ENCODE measurements at places on chromosomes 13 and 19. TPM values are rescaled to one million over a fixed set of nuclear protein-coding genes. Genes with fewer than 3 reads are reported as not detected.

DNA sequence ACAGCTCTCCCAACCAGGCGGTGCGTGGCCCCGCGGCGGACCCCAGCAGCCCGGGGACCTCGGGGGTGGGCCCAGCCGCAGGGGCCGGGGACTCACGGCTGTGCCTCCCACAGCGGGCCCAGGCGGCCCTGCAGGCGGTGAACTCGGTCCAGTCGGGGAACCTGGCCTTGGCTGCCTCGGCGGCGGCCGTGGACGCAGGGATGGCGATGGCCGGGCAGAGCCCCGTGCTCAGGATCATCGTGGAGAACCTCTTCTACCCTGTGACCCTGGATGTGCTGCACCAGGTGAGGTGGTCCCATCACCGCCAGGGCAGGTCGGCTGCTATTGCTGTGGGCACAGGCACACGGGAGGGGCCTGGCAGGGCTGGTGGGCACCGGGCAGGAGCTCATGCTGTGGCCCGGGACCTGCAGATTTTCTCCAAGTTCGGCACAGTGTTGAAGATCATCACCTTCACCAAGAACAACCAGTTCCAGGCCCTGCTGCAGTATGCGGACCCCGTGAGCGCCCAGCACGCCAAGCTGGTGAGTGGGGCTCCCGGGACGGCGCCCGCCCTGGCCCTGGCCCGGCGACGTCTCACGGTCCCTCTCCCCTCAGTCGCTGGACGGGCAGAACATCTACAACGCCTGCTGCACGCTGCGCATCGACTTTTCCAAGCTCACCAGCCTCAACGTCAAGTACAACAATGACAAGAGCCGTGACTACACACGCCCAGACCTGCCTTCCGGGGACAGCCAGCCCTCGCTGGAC is 7.3 kb downstream of the PTBP1 start:
- H3K27ac ChIP-seq = no peak overlapping the region
- no peak for DNase-seq
- H3K36me3 ChIP-seq = peaks cover 65% of the 10 kb centered on the region
- no peak overlapping the region for H3K4me3 ChIP-seq
- H3K27me3 ChIP-seq = no peaks in the 10 kb centered on the region

- peaks cover 4% of the 10 kb centered on the region for H3K4me1 ChIP-seq
- no peaks in the 10 kb centered on the region for H3K36me3 ChIP-seq
Observed at GRCh38 chr19:2381148-2381820, 21.2 kb downstream of the TMPRSS9 start.

Gene ZNF560
- total RNA-seq = not detected

DNA sequence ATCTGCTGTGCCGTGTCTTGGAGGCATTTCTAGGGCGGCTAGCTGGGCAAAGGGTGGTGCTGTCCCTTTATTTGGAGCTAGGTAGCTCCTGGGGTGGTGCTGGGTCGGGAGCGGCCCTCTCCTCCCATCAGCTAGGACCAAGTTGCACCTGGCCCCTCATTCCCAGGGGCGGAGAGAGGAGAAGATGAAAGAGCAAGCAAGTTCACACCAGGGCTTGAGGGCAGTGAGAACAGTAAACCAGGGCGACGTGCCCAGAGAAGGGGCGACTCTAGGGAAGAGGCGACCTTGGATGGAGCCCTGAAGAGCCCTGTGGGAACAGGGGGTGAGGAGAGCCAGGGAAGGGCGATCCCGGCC is 17.0 kb upstream of the KCNN1 start:
- peak overlapping the region; percentile 55 for H3K4me3 ChIP-seq
- no peaks in the 10 kb centered on the region for H3K27me3 ChIP-seq
- no peaks in the 10 kb centered on the region for H3K36me3 ChIP-seq

Gene SLC10A2
- total RNA-seq = not detected

GRCh38 chr13:78608252-78608687 is 4.9 kb upstream of the POU4F1 start:
- H3K27me3 ChIP-seq = no peaks in the 10 kb centered on the region
- no peak for DNase-seq
- no peaks in the 10 kb centered on the region for H3K36me3 ChIP-seq
- no peak overlapping the region for H3K27ac ChIP-seq

- no peak overlapping the region for H3K4me3 ChIP-seq
- no peak for DNase-seq
- no peaks in the 10 kb centered on the region for H3K4me1 ChIP-seq
- H3K36me3 ChIP-seq = no peaks in the 10 kb centered on the region
Observed at GRCh38 chr13:21684576-21684975, 13.7 kb downstream of the FGF9 start.

GRCh38 chr19:49387936-49388372 is at the start of gene KASH5:
TSS of gene KASH5 (plus strand) at chr19:49388249. CDS start at chr19:49390884, 2,635 bp downstream.
- H3K4me1 ChIP-seq = peaks cover 64% of the 10 kb centered on the region
- H3K27me3 ChIP-seq = no peaks in the 10 kb centered on the region
- no peaks in the 10 kb centered on the region for H3K36me3 ChIP-seq
- H3K4me3 ChIP-seq = no peak within 1 kb of the TSS
- peak within 1 kb of the TSS; percentile 96 for H3K27ac ChIP-seq

GRCh38 chr13:19772306-19772705 is 10.4 kb downstream of the PSPC1 start:
- H3K27me3 ChIP-seq = no peaks in the 10 kb centered on the region
- peaks cover 21% of the 10 kb centered on the region for H3K36me3 ChIP-seq
- no peaks in the 10 kb centered on the region for H3K4me1 ChIP-seq
- no peak overlapping the region for H3K4me3 ChIP-seq
- no peak for DNase-seq

- H3K4me1 ChIP-seq = no peaks in the 10 kb centered on the region
- H3K27me3 ChIP-seq = no peaks in the 10 kb centered on the region
- no peak for DNase-seq
- H3K36me3 ChIP-seq = 0 out of 2 replicates have a peak, but pooled peaks cover 5% of the 10 kb centered on the region
Observed at GRCh38 chr19:18137657-18138339, 15.2 kb upstream of the PIK3R2 start.

Gene UBL5
- 490 TPM for total RNA-seq

DNA sequence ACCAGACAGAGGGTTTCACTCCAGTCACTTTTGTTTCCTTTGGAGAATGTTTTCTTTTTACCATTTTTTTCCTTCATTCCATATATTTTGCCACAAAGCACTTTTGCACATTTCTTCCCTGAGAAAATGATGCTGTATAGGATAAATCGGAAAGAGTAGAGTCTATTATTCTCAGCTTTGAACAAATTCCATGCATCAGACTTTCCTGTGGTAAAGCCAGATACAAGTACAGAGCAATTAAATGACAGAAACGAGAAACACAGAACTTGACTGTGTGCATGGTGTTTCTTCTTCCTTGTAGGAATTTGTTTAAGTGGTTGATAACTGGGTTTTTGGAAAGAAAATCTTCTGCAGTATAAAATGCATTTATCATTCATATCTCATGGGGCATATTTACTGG is 107.4 kb upstream of the CSNK1A1L start:
- H3K27me3 ChIP-seq = no peaks in the 10 kb centered on the region
- H3K36me3 ChIP-seq = no peaks in the 10 kb centered on the region
- H3K4me3 ChIP-seq = no peak overlapping the region
- DNase-seq = no peak
- no peak overlapping the region for H3K27ac ChIP-seq
- no peaks in the 10 kb centered on the region for H3K4me1 ChIP-seq

- DNase-seq = no peak
- H3K4me3 ChIP-seq = no peak overlapping the region
- no peaks in the 10 kb centered on the region for H3K4me1 ChIP-seq
- H3K27me3 ChIP-seq = no peaks in the 10 kb centered on the region
- no peaks in the 10 kb centered on the region for H3K36me3 ChIP-seq
Observed at GRCh38 chr13:59776924-59777690, 386.6 kb downstream of the DIAPH3 start.

All from Karpas-422 (cell line).